Bladder microvascular endothelial cell (primary cell): ENCODE measurements at places on chromosomes 2 and 18. TPM values are rescaled to one million over a fixed set of nuclear protein-coding genes. Genes with fewer than 3 reads are reported as not detected.

CIB4 gene
- total RNA-seq = not detected in 2 replicates

PNO1 gene
- 6.5 and 14.7 TPM in 2 replicates for total RNA-seq

TUBA4B gene
- not detected in 2 replicates for total RNA-seq

CYS1 gene
- 0.16 TPM in 1 of 2 replicates, not detected in the other for total RNA-seq

SERPINB11 gene
- not detected in 2 replicates for total RNA-seq

DNAJB2 gene
- total RNA-seq = 18.0 and 40.7 TPM in 2 replicates

ELOA2 gene
- not detected in 2 replicates for total RNA-seq

HOXD12 gene
- total RNA-seq = not detected in 2 replicates

GALR1 gene
- total RNA-seq = not detected in 2 replicates

FBXO48 gene
- 0.16 and 0.50 TPM in 2 replicates for total RNA-seq

ANKRD62 gene
- total RNA-seq = not detected in 2 replicates

POTEJ gene
- 0.16 and 0.63 TPM in 2 replicates for total RNA-seq

CEP76 gene
- total RNA-seq = 12.5 and 12.6 TPM in 2 replicates

IHH gene
- total RNA-seq = not detected in 2 replicates

RAB3GAP1 gene
- 43.1 and 71.9 TPM in 2 replicates for total RNA-seq

REG1B gene
- not detected in 2 replicates for total RNA-seq

CCBE1 gene
- total RNA-seq = 0.49 and 1.2 TPM in 2 replicates
